Esophagus squamous epithelium (tissue), 5 donors: ENCODE measurements at places on chromosomes 5 and 9. TPM values are rescaled to one million over a fixed set of nuclear protein-coding genes. Genes with fewer than 3 reads are reported as not detected.

Gene RFK
- 10.4 TPM for total RNA-seq

Gene PTGES
- total RNA-seq = 31.2 TPM

Gene NME5
- 0.61 TPM for total RNA-seq

Gene CFAP77
- not detected for total RNA-seq

DNA sequence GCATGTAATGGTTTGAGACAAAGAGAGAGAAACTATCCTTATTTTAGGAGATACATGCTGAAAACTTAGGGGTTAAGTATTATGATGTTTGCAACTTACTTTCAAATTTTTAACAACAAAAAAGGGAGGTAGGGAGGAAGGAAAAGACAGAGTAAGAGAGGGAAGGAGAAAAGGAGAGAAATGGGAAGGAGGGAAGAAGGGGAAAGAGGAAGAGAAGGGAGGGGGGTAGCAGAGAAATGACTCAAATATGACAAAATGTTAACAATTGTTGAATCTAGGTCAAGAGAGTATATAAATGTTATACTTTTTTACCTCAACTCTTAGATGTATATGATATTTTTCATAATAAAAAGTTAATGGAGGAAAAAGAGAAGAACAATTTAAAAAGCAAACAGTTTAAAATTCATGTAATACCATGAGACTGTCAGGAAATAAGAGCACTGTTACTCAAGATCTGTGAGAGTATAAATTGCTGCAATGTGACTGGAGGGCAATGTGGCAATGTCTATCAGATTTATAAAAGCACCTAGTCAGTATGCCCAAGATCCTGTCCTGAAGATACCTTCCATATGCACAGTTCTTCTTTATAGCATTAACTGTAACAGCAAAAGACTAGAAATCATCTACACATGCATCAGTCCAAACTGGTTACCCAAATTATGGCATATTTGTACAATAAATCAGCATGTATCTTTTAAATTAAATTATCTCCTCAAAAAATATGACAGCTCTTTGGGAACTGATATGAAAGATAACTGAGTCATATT lies 16.3 kb downstream of the FBXW11 start:
- DNase-seq = no peak

GRCh38 chr5:5044247-5044840 lies 95.8 kb upstream of the ADAMTS16 start:
- DNase-seq = no peak

DNA sequence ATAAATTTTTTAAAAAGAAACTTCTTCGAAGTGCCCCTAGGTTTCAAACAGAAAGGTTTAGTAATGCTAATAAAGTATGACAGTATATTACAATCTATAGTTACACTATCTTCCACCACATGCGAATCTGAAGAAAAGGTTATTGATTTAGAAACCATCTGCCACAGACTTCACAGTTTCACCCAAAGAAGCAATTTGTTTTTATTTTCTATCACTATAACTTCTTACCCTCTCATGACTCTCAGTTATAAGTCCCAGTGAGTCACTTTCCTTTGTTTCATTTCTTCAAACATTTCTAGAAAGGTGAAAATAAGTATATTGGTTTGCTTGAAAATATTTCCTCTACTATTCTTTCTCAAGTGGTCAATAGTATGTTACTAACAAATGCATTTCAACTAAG lies 93.6 kb downstream of the MCTP1 start:
- no peak for DNase-seq

GRCh38 chr5:90381213-90381929 lies 28.2 kb downstream of the CETN3 start:
- DNase-seq = no peak

DNA sequence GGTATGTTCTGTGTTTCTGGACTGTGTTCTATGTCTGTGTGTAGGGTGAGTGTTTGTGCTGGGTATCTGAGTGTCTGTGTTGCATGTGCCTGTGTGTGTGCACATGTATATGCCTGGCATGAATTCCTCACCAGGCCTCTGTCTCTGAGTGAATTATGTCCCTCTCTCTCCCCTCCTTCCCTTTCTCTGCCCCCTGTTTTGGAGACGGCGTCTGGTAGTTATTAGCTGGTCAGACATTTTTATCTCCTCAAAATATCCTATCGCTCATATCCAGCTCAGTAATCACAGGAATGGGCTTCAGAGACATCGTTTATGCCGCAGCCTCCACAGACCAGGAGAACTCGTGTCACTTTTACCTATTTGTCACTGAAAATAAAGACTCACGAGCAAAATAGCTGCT lies 483.2 kb upstream of the BRINP1 start:
- DNase-seq = no peak

DNA sequence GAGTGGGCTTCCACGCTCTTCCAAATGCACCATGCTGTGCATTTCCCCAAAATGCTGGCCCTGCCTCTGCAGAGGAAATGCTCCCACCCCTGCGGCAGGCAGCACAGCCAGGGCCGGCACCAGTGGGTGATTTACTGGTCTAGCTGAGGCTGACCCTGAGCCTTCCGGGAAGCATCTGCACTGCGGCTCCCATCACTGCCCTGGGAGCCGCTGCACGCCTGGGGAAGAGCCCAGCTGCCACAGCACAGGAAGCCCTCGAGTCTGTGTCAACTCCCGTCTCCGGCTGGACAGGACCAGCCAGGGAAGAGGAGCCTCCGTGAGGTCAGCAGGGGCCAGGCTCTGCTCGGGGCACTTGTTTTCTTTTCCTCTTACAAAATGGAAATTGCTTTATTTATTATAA lies 25.1 kb upstream of the EEIG1 start:
- DNase-seq = no peak

GRCh38 chr5:136061630-136062365 lies 33.0 kb downstream of the TGFBI start:
- DNase-seq = no peak

DNA sequence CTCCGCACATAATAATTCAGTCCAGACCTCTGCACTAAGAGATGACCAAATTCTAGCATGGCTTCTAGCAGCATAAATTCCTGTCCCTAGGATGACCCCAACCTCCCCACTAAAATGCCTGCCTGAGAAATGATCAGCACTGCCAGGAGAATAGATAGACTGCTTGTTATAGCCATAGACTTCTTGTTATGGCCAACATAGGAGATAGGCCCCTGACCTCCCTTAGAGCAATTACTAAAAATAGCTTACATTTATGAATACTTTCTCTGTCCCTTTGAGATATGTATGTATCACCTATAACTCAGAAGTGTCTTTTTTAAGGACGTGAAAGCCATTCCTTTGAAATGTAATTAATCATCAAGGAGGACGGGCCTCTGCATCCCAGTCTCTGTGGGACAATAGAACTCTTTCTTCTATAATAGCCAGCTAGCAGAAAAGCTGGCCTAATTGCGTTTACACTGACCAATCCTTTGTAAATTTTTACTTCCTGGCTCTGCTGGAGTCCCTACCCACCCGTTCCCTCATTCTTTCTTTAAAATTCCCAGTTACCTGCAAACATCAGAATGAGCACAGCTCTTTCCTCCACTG lies 1002.7 kb downstream of the CDH18 start:
- no peak for DNase-seq

DNA sequence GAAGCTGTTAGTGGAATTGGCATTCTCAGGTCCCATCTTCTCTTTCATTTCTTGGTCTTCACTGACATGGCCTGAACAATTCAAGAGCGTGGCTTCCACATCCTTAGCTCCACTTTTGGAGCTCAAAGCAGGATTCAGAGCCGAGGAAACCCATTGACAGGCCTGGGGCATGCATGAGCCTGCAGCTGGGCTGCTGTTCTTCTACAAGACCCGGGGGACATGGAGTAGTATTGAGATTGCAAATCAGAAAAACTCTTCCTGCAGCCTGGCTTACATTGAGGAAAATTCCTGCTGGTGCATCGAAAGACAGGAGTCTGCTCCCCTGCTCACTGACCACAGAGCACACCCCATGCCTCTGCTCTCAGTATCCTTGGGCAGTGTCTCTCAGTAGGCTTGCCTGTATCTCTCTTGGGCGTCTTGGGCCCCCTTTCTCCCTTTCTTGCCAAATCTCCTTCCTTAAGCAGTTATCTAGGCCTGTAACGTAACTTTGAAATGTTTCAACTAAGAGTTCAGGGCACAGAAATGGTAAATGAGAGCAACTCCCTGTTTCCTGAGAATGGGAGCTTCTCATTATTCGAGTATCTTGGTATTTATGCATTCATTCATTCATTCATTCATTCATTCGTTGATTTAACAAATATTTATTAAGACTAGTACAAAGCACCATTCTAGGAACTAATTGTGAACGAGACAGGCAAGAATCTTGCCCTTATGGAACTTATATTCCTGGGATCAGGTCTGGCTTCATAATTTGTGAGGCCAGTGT lies 603.6 kb upstream of the CLINT1 start:
- no peak for DNase-seq
